ENCODE measurements at places on chromosomes 1 and 21. TPM values are rescaled to one million over a fixed set of nuclear protein-coding genes. Genes with fewer than 3 reads are reported as not detected.
A peak's percentile ranks its signal among the peaks of the same experiment; 100 is the strongest.

The VAMP3 gene
- 100 TPM for polyA plus RNA-seq

The IGSF21 gene
- not detected for polyA plus RNA-seq

The GIPC2 gene
- polyA plus RNA-seq = 2.8 TPM

DNA sequence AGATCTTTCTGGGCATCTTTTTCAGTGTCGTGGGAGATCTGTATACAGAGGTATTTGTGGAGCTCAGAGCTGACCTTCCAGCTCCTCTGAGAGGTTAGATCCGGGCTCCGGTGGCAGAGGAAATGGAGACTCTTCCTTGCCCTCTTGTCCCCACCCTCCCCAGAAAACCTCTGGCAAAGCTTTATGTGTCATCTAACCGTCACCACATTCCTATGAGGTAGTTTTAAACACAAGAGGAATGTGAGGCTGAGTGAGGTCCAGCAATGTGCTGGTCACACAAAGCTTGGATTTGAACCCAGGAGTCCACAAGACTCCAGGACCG is 1.2 kb downstream of the CD160 start:
- DNase-seq = peak; percentile 11

GRCh38 chr1:246265481-246265880 is 241.6 kb downstream of the SMYD3 start:
- DNase-seq = no peak

DNA sequence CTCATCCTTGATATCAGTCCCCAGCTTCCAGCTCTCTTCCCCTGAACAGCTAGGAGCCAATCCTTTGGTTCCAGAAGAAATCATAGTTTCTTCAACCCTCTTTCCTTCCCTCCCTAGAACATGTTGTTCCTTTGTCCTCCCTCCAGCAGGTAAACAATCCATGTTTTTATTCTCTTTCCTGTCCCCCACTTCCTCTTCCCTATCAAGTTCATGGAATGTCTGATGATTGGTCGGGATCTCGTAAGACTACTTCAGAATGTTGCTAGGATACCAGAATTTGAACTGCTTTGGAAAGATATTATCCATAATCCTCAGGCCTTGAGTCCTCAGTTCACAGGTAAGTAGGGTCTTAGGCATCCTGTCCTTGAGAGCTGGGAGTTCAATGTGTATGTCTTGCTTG is 23.1 kb upstream of the SLC27A3 start:
- DNase-seq = peak; percentile 87

DNA sequence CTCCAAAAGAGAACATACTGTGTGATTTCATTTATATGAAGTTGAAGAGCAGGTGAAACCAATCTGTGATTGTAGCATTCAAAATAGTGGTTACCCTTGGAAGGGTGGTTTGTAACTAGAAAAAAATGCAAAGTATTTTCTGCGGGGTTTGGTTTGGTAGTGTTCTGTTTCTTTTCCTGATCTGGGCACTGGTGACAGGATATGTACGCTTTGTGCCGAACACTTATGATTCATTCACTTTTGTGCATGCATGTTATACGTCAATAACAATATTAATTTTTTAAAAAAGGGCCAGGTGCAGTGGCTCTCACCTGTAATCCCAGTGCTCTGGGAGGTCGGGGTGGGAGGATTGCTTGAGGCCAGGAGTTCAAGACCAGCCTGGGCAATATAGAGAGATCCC is 63.8 kb downstream of the CD34 start:
- peak; percentile 56 for DNase-seq

GRCh38 chr21:38229260-38229877 is 27.4 kb upstream of the KCNJ15 start:
- DNase-seq = no peak

DNA sequence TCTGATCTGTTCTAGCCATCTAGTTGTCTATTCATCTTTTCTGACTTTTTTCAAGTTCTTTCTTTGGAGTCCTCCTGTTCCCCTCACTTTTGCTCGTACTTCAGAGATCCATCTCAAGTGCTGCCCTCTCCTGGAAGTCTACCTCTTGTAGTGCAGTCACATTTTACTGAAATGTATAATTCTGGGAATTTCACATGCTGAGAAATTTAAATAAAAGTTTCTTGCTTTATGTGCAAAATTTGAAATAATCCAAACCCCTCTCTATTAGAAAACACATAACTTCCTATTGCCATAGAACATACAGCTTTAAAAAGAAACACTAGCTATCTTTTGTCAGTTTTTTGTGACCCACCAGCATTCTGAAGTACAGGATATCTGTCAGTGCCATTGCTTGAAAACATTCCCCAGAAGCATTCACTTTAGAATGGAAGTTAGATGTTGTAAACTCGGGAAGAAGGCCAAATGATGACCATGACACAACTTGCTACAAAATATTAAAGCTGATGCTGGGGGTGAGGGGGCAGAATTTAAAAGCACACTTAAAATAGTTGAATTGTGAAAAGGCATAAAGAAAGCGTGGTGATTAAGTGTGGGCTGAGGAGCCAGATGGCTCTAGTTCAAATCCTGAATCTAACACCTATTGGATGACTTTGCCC is 22.0 kb downstream of the RLF start:
- DNase-seq = peak; percentile 54
